ENCODE measurements at places on chromosomes 1 and 21.

- DNase-seq, result peak; percentile 42
These were observed 7.7 kb downstream of the ARHGEF19 start for GRCh38 chr1:16204634-16205333.

DNA sequence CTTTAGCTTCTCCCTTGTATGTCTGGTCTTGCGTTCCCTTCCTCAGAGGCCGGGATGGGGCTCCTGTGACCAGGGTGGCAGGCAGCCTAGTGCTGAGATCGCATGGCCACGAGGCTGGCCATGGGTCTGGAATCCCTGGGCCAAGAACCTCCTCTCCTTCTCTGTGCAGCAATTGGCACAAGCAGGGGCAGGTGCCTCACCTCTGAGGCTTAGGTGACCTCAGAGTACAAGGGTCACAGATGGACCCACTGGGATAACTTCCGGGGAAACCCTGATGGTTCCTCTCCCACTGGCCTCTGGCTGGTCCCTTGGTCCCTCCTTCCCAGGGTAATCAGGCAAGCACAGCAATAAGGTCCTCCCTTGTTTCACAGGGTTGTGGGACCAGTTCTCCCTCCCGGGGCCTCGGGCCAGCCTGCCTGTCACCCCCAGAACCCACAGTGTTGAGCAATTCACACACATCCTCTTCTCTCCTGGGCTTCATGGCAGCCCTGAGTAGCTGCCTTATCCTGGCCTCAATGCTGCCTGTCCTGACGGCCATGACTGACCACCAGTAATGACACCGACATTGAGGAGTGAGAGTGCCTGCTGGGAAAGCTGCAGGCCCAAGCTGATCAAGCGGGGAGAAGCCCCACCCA lies 38.6 kb downstream of the BMP8A start:
- DNase-seq, result no peak

- no peak for DNase-seq
These were observed 15.5 kb downstream of the TRIM33 start for GRCh38 chr1:114495486-114495885.

DNA sequence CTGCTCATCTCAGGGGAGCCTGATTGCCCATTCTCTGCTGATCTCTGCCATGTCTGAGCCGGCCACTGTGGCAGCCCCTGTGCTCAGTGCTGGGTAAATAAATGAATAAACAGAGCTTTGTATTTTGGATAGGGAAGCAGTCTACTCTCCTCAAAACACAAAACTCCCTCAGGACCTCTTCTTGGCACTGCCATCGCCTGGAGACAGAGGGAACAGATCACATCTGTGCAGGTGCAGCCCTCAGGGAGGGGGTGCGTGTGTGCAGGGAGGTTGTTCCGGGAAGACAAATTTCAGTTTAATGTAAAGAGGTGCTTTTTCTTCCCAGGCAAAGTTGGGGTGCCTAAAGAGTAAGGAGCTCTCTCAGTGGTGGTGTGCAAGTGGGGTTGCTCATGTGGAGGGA lies 7.7 kb upstream of the FAM167B start:
- no peak for DNase-seq

- DNase-seq, result no peak
These were observed 23.2 kb downstream of the ADORA1 start for GRCh38 chr1:203150511-203151297.

- no peak for DNase-seq
These were observed 96.6 kb upstream of the IPO9 start for GRCh38 chr1:201732351-201732750.

GRCh38 chr1:161483361-161483760 lies 21.9 kb upstream of the FCGR2A start:
- DNase-seq, result no peak

GRCh38 chr1:209899948-209900347 lies 38.1 kb upstream of the SYT14 start:
- DNase-seq, result no peak

GRCh38 chr1:109080441-109081082 lies 4.8 kb upstream of the TAF13 start:
- no peak for DNase-seq

GRCh38 chr1:214901718-214902117 lies 180.8 kb upstream of the KCNK2 start:
- DNase-seq, result no peak

DNA sequence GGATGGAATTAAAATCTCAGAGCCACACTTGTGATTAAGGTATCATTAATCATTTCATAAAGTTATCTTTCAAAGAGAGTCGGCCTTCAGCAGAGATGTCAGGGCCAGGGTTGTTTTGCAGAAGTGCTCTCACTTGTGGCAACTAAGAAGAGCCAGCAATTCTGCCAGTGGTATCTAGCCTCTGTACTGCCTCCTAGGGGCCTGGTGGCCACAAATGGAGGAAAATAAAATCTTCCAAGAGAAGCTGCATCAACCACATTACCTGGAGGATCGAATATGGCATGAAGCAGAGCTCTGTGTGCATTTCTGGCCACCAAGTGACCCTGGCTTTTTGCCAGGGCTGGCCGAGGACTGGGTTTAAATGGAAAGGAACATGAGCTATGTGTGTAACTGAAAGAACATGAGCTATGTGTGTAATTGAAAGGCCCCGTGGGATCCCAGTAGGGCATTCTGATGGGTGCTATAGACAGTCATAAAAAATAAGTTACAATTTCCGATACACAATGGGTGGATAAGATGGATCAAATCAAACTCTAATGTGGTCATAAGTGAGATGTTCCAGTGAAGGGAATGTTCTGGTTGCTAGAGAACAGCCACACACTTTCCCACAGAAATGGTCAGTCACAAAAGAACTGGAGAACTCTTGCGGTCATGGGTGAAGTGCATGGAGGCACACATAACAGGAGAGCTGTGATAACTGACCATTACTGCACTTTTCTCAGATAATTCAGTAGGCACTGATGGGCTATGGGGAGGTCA lies 335.8 kb downstream of the CAMTA1 start:
- DNase-seq, result no peak

GRCh38 chr1:222204475-222204874 lies 343.4 kb downstream of the HHIPL2 start:
- DNase-seq, result no peak

DNA sequence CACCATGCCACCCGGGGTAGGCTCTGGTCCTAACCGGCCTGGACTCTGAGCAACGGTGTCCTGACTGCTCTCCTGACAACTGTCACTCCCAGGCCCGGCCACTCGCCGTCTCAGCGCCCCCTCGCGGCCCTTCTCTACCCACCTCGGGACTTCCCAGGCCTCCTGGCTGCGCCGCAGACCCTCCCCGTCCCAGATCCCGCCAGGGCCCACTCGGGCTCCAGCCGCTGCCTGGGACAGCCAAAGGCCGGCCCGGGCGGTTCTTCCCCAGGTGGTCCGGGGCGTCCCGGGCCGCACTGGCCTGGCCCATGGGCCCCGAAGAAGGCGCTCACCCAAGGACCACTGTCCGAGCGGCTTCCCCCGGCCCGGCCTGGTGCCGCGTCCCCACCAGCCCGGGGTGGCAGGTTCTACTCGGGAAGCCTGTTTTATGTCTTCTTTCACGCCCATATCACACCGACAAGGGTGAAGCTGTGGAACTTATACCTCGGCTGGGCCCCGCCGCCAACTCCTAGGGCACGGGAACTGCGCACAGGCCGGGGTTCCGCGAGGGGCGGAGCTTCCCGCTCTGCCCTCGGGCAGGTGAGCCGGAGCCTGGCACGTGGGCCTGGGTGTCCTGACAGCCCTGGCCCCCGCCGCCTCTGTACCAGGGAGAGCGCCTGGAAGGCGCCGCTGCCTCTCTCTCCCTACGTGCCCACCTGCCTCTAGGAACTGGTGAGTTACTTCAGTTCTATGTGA lies 138.3 kb downstream of the TTLL7 start:
- DNase-seq, result peak; percentile 79

DNA sequence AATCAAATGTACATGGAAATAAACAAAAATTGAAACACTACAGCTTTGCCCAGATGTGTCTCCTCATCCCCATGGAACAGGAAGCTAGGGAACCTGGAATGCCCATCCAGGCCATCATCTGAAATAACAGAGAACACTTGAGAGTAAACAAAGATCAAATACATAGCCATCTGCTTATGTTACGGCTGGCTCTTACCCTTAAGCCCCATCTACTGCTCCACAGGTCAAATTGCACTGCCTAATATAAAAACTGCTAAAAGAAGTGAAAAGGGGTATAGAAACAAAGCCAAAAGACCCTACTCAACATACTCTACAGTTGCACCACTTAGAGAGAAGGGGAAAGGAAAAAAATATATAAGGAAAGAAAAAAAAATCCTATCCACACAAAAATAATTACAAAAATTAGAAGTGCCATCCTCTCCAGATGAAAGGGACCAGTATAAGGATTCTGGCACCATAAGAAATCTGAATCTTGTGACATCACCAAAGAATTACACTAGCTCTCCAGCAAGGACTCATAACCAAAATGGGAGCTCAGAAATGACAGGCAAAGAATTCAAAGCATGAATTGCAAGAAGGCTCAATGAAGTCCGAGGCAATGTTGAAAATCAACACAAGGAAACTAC lies 26.9 kb downstream of the OR6Y1 start:
- DNase-seq, result no peak

GRCh38 chr1:24828887-24829192 lies 83.6 kb downstream of the CLIC4 start:
- no peak for DNase-seq

GRCh38 chr1:109251277-109252166 lies 2.2 kb downstream of the CELSR2 start:
- no peak for DNase-seq

GRCh38 chr1:32353431-32353830 lies 8.9 kb downstream of the FAM229A start:
- no peak for DNase-seq

- no peak for DNase-seq
These were observed 31.6 kb downstream of the ADARB1 start for GRCh38 chr21:45105906-45106485.

- DNase-seq, result no peak
These were observed 271.5 kb downstream of the TGFB2 start for GRCh38 chr1:218616681-218617080.

Data from stimulated activated CD4-positive, alpha-beta T cell treated with anti-CD3 and anti-CD28 coated beads, Interleukin-2, amount 100 ng/mL, for 24 hours (primary cell).